ENCODE measurements at places on chromosomes 13 and 19.

- DNase-seq: no peak
These were observed 43.0 kb downstream of the ZAR1L start for GRCh38 chr13:32272021-32272683.

DNA sequence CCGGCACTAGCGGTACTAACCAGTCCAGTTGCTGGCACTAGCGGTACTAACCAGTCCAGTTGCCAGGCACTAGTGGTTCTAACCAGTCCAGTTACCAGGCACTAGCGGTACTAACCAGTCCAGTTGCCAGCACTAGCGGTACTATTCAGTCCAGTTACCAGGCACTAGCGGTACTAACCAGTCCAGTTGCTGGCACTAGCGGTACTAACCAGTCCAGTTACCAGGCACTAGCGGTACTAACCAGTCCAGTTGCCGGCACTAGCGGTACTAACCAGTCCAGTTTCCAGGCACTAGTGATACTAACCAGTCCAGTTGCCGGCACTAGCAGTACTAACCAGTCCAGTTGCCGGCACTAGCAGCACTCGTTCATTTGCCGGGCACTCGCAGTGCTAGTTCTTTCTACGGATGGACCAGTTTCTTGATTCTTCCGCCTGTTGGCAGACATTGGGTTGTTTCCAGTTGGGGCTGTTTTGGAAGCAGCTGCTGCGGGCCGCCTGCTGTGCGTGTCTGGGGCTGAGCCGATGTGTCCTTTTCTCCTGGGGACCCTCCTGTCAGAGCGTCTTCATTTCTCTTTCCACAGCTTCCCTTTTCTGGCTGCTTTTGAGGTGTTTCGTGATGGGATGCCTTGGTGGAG, 123.4 kb upstream of the MCF2L start:
- no peak for DNase-seq

- no peak for DNase-seq
These were observed 261.1 kb downstream of the TBC1D4 start for GRCh38 chr13:75220861-75221260.

- no peak for DNase-seq
These were observed 1.4 kb downstream of the WDFY2 start for GRCh38 chr13:51585696-51586095.

- peak; percentile 30 for DNase-seq
These were observed 6.7 kb downstream of the CEACAM4 start for GRCh38 chr19:41620171-41620570.

DNA sequence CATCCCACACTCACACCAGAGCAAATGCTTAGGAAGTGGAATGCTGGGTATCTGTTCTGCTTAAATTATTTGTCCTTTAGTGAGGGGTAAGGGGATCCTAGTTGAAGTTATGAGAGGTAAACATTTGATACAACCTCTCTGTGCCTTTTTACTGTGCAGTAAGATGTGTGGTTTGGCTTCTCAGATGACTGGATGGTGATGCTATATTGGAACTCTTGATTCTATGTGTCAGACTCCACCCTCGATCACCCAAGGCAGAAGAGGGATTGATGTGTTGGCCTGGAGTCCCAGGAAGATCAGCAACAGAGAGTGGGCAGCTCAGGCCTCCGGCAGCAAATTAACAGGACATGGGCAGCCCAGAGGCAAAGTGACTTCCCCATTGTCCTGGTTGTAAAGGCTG, 66.7 kb downstream of the SIPA1L3 start:
- DNase-seq: no peak

- DNase-seq: no peak
These were observed 3.3 kb upstream of the RDH13 start for GRCh38 chr19:55066107-55066709.

GRCh38 chr13:58592786-58593185, 961.2 kb downstream of the PCDH17 start:
- DNase-seq: no peak

DNA sequence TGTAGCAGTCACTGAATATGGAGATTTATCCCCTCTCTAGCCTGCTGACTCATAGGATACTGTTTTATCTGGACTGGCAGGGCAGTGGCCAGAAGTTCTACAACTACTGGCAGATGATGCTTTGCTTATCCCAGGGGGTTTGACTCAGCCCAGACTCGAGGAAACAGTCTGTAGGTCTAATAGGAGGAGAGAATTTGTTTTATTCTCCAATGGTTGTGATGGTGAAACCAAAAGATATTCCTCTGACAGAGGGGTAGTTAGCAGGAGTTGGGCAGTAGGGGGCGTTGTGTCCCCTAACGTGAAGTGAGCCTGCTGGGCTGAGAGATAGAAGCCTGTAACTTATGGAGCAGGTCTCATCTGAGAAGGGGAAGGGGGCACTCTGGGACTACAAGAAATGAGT, 74.9 kb downstream of the WTIP start:
- DNase-seq: no peak

DNA sequence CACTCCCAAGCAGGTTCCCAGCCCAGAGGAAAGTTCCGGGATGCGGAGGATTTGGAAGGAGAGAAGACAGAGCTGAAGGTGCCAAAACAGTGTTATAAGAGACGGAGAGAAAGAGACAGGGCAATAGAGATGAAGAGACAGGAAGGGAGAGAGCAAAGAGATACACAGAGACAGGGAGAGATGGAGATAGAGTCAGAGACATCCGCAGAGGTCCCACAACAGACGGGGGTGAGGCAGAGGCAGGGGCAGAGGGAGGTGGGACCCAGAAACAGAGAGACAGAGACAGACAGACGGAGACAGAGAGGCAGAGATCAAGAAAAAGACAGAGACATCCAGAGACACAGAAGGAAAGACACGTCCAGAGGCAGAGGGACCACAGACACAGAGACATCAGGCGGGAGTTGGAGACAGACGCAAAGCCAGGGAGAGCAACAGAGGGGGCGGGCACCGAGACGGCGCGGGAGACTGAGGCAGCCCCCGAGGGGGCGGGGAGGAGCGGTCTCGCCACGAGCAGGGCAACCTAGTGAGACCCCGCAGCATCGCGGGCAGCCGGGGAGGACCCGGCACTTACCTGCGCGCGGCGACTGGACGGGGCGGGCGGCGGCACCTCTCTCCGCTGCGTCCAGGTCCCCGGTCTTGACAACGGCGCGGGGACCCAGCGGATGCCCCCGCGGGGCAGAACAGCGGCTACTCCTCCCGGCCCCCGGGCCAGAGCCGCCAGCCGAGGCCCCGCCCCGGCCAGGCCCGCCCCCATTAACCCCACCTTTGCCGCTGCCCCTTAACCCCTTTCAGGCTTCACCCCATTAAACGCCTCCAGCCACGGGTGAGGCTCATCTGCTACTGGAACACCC, at the start of gene GPR4:
Gene GPR4 (minus strand): TSS at position 689 of the 851 bp plus-strand sequence. CDS start 10,346 bp downstream, outside the sequence.
- peak; percentile 64 for DNase-seq

GRCh38 chr13:36352350-36352749, 6.2 kb upstream of the SPART start:
- no peak for DNase-seq

GRCh38 chr19:10648360-10648759, 5.8 kb upstream of the ILF3 start:
- no peak for DNase-seq

- DNase-seq: no peak
These were observed at the start of gene FFAR3 for GRCh38 chr19:35357867-35358573. TSS of gene FFAR3 (plus strand) at chr19:35358460. CDS start at chr19:35358891, 431 bp downstream.

DNA sequence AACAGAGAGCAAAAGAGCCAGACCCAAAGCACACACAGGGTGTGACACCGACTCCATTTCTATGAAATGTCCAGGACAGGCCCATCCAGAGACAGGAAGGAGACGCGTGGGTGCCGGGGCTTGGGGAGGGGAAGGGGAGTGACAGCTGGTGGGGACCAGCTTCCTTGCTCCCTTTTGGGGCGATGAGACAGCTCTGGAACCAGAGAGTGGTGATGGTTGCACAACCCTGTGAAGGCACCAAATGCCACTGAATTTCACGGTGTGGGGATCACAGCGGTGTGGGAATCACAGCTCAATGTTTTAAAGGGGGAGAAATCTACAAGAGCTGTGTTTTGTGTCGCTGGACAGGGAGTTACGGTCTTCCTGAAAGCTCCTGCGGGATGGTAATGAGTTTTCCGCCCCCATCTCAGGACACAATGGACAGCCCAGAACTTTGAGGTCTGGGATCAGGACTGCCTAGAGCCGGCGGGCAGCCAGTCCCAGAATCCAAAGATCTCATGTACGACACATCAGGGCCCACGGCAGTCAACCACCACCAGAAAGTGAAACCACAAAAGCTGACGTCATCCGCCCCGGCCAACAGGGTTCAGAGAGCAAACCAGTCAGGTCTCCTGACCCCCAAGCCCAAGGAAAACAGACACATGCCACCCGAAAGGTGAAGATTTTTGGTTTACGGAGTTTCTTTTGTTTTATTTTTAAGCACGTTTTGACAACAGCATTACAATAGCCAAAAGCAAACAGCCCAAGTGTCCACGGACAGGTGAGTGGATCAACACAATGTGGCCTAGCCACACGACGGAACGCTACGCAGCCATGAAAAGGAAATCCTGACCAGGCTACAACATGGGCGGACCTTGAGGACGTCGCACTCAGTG, 7.3 kb downstream of the SGTA start:
- DNase-seq: no peak

DNA sequence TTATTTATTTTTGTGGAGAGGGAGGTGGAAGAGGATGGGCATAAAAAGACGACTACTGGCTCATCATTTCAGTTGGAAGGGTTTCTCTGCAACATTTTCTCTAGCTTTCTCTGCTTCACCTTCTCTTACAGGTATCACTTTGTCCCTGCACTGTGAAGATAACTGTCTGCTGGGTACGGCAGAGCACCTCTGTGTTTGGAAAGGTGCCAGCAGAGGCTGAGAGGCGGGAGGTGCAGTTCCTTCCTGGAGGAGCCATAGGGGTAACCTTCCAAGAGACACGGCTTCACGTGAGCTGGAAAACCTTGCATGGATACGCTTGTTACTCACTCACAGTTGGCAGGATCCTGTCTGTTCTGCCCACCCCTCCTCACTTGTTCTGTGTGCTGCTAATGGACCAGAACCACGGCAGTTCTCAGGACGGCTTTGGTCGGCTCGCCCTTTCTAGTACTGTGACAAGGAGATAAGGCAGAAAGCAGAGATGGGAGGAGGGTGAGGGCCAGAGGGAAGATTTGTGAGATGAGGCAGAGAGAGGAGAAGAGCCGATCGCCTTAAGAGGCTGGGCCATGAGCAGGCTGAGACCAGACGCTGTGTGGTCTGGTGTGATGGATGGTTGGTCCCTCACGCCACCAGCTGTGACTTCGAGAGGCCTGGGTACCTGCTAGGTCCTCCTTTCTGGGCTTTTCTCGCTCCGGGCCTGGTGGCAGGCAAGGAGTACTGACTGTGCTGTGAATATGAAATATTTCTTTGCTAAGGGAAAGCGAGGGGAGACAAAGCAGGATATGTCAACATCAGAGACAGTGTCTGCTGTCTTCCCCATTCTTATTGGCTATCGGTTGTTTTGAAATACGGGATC, 66.8 kb downstream of the MRPL57 start:
- DNase-seq: no peak

- no peak for DNase-seq
These were observed 220.9 kb downstream of the FOXO1 start for GRCh38 chr13:40445557-40445990.

DNA sequence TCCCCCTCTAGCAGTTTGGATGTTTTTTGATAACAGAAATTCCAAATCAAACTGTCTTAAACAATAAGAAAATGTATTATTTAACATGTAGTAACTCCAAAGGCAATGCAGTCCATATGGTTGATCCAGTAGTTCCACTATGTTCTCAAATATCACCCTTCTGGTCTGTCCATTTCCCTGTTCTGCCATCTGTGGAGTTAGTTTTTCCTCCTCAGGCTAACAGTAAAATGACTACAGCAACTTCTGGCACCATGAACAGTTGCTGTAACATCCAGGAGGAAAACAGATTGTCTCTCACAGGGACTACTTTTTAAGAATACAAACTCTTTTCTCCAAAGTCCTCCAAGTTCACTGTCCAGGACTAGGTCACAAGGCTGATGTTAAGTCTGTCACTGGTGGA, 455.4 kb downstream of the FGF14 start:
- no peak for DNase-seq

DNA sequence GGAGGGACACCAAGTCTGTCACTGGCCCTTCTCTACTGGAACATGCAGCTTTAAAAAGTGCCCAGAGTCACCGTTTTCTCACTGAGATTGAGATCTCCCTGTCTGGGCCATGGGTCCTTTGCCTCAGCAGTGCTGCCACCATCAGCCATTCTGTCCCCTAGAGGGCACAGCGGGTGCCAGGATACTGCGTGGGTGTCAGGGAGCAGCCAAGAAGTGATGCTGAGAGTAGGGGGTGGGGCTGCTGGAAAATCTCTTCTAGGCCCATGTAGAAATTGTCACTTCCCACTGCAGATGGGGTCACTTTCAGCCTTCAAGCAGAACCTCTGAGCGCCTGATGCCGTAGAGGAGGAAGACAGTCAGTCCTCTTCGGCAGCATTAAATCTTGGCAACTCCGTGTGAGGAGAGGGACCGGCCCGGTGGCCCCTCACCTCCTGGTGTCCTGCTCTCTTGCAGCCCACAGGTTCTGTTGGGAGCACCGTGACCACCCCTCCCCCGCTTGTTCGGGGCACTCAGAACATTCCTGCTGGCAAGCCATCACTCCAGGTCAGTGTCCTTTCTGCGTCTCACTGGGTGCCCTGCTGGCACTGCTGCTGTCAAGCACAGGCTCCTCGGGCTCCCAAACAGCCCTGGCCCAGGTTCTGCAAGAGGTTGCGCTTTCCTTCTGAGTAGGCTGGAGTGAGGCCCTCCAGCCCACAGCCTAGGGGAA, 21.4 kb downstream of the TSSK6 start:
- DNase-seq: no peak

DNA sequence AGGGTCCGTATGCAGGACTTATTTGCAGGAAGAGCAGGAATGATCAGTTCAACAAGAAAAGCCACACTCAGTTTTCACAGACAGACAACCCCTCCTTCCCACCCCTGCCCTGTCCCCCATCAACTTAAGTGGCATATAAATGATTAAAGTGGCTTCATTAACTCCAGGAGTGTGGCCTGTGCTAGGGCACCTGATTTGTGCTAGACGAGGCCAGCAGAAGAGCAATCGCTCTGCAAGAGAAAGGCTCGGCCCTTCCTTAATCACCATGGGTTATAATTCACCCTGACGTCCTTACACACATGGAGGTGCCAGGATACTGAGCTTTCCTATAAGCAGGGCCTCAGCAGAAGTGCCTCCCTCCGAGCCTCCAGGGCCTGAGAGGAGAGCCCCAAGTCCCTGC, 14.6 kb downstream of the C19orf12 start:
- no peak for DNase-seq

DNA sequence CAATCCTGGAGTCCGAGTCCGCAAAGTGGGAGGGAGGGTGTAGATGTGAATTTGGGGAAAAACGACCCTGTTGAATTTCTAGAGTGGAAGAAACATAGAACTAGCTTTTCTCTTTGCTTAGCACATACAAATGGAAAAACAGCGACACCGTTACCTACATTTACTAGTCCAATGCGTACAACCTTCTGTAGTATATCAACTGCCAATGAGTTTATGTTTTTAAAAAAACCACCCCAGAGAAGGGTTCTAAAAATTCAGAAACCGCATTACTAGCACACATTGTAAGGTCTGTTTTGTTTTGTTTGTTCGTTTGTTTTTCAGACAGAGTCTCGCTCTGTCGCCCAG, 332 bp upstream of the SUPT20H start:
- DNase-seq: no peak

DNA sequence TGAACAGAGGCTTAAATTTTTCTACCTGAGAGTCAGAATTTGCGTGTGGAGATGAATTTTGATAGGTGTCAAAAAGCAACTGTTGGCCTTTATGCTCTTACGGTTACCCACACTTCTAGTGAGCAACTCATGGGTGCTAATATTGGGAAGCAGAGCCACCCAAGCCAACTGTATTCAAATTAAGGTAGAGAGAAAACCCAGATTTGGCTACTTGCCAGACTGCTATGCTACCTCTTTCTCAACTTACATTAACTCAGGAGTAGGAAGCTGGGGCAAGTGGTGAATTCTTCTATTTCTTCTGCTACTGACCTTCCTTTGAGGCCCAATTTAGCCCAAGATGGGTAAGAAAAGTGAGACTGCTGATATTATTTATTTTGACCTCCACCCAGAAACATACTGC, 83.9 kb downstream of the OLFM4 start:
- DNase-seq: no peak

All from ecto neural progenitor cell (in vitro differentiated cells).